ENCODE measurements at places on chromosomes 13 and 19. TPM values are rescaled to one million over a fixed set of nuclear protein-coding genes. Genes with fewer than 3 reads are reported as not detected.
A peak's percentile ranks its signal among the peaks of the same experiment; 100 is the strongest.

Gene RFPL4A
- not detected for total RNA-seq

DNA sequence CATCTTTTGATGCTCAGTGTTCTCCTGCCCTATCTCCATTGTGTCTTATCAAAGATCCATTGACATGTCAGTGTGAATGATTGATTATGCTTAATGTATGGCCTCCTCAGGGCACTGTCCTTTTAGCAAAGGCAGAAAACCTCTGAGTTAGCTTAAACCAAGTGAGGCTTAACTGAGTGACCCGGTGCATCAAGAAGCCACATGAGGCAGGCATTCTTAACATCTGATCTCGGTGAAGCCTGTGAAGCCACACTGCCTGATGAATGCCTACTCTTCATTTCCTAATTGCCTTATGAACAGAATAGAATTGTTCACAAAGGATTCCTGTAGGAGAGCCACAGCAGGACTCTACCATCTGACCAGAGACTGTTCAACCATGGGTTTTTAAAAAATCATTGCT, 168.1 kb upstream of the SOX21 start:
- DNase-seq: no peak

DNA sequence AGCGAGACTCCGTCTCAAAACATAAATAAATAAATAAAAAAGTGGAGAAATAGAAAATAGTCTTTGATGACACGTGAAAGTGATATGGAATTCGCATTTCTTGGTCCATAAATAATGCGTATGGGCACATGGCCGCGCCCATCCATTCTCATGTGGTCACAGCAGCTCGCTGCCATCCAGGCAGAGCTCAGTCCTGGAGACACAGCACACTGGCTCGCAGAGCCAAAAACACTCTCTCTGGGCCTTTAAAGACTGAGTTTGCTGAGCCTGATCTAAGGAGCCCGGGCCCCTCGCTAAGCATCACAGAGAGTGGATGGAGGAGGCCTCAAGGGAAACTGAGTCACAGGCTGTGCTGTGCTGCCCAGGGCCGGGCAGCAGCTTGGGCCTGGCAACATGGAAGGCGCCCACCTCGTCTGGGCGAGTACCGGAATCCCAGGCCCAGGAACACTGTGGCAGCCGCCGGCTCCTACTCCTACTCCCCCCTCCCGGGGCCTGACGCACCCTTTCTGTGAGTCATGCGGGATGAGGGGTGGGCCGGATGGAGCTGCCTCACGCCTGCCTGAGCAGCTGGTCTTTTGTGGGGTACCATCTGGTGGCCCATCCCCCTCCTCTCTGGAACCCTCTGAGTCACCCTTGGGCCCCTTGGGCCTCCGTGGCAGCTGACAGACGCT, 28.9 kb upstream of the CACTIN start:
- peak; percentile 99 for DNase-seq

DNA sequence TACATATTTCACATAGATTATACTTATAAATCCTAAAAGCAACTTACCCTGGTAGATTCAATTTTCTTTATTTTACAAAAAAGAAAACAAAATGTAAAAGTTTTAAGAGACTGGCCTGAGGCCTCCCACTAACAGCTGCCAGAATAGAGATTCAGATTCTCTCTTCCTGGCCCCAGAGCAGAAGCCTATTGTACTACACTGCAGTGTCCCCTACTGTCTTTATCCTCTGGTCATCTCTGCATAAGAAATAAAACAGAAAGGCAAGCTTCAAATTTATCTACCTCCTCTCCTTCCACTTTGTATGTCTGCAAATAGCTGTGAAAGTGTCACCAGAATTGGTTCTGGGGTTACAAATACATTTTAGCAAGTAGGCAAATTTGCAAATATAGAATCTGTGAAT, 1004.1 kb upstream of the PCDH9 start:
- peak; percentile 32 for DNase-seq

Gene CDX2
- not detected for total RNA-seq
